KG1 (cell line): ENCODE measurements at places on chromosomes 7 and 10.

DNA sequence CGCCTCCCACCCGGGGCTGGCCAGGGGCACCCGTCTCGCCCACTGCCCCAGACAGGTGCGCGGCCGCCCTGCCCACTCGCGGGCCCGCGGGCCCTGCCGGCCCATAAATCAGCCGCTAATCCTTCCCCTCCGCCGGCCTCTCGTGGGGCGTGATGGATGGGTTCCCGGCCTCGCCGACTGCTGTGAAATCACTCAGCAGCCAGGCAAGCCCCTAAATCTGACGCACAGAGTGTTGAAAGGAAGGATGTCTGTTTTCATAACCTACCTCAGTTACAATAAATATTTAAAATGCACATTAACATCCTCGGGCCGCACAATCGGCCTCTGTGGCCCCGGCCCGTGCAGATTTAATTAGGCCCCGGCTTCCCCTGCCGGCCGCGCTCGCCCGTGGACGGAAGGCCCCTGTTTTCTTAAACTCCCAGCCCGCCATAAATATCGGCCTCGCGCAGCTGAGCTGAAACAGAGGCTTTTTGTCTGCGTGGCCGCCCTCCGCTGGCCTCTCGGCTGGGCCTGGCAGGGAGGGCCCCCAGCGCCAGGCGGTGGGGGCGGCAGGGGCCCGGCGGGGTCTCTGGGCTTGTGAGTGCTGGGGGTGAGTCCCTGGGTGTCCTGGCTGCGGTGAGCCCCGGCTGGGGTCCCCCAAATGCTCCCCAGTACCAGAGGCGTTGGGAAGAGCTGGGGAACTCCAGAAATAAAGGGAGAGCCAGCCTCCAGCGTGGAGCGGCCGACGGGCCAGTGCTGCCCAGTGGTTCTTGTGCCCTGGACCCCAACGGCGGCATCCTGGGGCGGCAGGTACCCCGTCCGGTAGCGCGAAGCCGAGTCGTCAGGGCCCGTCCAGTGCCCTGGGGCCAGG, 90.7 kb downstream of the UNCX start:
- no peak for DNase-seq

- no peak for DNase-seq
These were observed 49.7 kb downstream of the UNC5B start for GRCh38 chr10:71262027-71262426.

GRCh38 chr10:90319188-90319914, 538.5 kb downstream of the HTR7 start:
- no peak for DNase-seq

GRCh38 chr7:105838627-105839231, 37.7 kb downstream of the ATXN7L1 start:
- no peak for DNase-seq

DNA sequence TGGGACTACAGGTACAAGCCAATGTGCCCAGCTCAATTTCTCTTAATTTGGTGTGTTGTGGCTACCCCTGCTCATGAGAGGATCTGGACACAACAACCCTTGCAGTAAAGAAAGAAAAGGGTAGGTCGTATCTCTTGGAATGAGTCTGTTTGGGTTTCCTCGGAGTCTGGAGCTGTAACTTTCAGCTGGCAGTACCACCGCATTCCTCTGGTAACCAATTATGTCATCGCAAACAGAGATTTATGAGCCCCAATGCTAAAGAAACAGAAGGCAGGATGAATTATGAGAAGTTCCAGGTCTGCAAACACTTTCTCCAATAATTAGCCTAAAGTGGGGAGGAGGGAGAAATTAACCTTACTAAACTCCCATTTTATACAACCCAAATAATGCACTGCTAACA, 186.6 kb upstream of the NRP1 start:
- no peak for DNase-seq

DNA sequence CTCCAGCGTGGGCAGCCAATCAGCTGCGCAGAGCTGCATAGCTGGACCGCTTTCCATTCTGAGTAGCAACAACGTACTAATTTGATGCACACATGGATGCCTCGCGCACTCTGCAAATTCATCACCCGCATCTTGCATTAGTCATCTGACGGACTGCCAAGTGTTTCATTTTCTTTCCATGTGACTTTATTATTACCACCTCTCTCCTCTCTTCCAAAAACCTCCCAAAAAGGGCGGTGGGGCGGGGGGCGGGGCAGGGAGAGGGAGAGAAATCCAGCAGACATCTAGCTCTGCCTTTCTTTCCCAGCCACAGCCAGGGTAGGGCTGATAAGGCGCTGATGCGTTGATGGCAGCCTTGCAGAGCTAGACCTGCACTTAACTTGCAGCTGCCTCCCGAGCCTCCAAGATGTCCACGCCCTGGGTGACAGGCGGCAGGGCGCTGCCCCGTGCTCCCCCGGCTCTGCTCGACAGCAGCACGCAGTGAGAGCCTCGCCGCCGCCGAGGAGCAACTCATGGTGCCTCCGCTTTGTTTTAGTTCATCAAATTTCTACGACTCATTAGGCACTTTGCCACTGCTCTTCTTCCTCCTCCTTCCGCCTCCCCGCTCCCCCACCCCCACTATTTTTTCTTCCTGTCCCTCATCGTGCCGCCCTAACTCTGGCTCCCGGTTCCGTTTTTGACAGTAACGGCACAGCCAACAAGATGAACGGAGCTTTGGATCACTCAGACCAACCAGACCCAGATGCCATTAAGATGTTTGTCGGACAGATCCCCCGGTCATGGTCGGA, 147.3 kb downstream of the CELF2 start:
- no peak for DNase-seq

- no peak for DNase-seq
These were observed 119.0 kb downstream of the PTPN20 start for GRCh38 chr10:47030191-47030703.

GRCh38 chr10:58806970-58807628, 294.4 kb downstream of the BICC1 start:
- DNase-seq = no peak

DNA sequence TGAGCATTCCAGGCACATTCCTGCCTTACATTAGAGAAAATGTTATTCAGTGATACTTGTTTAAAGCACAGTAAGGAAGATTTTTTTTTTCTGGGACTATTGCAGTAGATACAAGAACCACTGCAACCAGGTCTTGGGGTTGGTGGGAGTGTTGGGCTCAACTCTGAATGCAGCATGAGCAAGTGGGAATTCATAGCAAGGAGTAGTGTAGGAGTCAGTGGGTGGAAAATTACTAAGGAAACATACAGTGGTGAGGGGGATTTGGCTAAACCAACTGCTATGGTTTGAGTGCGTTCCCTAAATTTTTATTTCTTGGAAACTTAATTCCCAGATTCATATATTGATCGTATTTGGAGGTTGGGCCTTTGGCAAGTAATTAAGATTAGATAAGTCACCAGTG, 22.4 kb downstream of the WAC start:
- no peak for DNase-seq

DNA sequence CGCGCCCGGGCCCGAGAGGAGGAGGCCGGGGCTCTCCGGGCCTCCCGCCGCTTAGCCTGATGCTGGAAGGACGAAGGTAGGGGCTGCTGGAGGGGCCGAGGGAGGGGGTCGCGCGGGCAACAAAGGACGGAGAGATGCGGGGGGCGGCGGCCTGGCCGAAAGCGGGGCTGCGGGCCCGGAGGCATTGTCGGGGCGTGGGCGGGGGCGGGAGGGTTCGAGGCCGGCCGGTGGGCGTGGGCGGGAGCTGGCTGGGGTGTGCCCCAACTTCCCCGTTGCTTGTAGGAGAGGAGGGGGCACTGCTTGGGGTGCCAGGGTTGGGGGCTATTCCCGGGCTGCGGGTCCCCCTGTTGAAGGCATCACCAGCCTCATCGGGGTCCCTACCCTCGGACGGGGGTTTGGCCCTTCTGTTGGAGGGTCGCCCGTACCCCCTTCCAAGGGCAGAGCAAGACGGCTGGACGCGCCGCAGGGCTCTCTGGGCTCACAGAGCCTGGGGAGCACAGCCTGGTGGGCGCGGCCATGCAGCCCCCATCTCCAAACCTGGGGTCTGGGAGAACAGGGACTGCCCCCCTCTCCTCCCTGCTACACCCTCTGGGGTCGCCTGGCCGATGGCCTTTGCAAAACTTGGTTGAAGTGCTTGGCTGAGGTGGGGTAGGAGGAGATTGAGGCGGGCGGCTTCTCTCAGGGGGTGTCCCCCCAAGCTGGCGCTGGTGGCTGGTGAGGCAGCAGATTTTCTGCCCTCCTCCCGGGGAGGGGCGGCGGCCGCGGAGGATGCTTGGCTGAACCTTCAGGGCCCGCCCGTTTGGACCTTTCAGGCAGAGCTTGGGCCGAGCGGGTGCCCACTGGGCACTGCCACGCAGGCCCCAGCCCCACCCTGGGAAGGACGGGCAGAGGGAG, 699 bp downstream of the CLIP2 start:
- no peak for DNase-seq

GRCh38 chr10:27625452-27626211, 120.0 kb downstream of the MKX start:
- no peak for DNase-seq

- no peak for DNase-seq
These were observed 141.7 kb downstream of the TWIST1 start for GRCh38 chr7:18975689-18976280.

- no peak for DNase-seq
These were observed 1025.6 kb upstream of the LRRTM3 start for GRCh38 chr10:65900271-65900670.

GRCh38 chr7:107543338-107543993, 20.3 kb downstream of the COG5 start:
- DNase-seq = no peak

- DNase-seq = no peak
These were observed 8.2 kb upstream of the NPFFR1 start for GRCh38 chr10:70292004-70292403.

GRCh38 chr10:23523251-23523650, 84.4 kb downstream of the OTUD1 start:
- no peak for DNase-seq

DNA sequence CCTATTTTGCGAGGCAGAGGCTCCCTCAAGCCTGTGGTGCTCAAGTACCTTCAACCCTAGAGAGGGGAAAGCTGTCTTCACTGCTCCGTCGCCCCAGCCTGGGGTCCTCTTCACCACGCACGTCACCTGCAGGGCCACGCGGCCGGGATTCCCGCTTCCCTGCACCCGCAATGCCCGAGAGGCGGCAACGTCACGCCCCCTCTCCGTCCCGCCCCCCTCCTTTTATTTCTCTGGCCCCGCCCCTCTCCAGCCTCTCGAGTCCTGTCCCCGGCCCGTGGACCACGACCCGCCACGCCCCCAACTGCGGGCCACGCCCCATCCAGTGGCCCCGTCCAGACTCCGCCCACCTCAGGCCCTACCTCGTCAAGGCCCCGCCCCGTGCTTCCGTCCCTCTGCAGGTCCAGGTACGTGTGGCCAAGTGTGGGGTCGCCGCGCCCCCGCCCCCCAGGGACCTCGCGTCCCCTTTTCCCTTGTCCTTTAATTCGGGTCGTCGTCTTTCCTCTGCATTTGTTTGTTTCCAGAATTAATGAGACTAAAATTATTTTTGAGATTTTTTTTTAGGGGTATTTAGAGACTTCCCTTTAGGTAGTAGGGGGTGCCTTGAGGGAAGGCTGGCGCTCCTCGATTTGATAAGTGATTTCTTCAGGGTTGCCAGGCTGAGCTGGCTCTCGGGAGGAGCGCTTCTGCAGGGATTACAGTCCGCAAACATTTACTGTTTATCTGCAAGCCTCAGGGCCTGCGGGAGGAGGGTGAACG, 69.8 kb upstream of the BAIAP2L1 start:
- no peak for DNase-seq

DNA sequence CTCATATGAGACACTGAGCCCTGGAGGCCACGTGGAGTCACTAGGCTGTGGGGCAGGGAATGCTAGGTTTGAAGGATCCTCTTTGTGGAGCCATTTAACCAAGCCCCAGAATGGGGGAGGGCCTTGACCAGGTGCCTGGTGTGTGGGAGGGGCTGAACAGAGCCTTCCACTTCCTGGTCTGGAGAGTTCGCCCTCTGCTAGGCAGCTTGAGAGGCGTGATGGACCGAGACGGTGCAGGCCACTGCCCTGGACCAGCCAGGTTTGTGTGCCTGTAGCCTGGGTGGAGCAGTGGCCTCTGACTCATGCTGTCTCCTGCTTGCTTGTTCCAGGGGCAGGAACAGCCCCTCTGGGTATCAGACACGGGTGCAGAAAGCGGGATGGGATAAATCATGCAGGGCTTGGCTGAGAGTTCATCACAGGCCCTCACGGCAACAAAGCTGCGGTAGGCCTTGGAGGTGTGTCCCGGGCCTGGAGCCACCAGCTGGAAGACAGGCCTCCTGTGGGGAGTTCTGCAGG, 27.4 kb downstream of the ADAMTS14 start:
- no peak for DNase-seq

DNA sequence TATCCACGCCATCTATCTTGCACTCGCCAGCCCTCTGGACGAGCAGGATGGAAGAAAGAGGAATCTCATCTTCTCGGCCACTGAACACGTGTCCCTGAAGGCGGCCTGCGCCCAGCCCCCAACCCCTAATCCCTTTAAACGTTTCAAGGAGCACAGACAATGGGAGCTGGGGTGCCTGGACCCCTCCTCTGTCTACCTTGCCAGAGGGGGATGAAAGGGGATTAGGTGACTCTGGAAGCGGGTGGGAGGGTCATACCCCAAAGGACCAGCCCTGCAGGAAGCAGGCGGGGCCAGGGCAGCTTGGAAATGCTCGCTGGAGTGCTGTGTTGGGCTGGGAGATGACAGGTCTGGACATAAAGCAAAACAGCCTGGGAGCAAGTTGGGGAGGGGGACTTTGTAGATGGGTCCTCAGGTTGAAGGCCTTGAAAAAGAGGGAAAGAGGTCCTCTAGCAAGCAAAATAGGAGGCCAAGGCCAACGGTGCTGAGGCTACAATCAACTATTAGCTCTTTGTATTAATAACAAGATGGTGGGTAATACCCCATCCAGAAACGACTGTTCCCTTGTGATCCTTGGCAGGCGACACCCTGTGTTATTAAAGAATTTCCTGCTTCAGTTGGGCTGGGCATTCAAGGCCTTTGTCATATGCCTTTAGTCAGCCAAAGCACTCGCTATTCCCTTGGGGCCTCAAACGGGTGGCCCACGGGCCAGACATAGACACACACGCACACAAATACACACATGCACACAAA, 126.5 kb upstream of the UNC5B start:
- DNase-seq = no peak
